ENCODE measurements at places on chromosomes 6 and 20.

DNA sequence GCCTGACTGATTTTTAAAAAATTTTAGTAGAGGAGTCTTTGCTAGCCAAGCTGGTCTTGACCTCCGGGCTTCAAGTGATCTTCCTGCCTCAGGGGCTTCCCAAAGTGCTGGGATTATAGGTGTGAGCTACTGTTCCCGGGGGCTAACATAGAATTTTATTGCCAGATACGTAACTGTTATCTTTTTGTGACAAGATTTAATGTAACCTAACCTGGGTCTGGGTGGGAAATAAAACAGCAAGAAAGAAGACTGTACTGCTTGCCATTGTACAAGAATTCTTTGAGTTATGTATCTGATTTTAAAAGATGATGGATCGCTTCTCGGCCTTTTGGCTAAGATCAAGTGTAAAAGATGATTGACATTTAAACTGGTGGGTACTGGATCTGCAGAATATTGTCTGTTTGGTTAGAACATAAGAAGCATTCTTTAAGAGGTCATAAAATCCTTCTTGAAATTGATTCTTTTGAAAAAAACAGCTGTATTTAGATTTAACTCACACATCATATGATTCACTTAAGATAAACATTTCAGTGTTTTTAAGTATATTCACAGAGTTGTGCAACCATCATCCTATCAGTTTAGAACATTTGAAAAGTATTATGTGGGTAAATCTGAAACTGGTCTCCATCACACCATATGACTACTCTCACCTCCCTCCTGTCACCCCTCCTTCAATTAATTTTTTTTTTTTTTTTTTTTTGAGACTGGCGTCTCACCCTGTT is 21.6 kb downstream of the TPX2 start:
- DNase-seq: no peak

DNA sequence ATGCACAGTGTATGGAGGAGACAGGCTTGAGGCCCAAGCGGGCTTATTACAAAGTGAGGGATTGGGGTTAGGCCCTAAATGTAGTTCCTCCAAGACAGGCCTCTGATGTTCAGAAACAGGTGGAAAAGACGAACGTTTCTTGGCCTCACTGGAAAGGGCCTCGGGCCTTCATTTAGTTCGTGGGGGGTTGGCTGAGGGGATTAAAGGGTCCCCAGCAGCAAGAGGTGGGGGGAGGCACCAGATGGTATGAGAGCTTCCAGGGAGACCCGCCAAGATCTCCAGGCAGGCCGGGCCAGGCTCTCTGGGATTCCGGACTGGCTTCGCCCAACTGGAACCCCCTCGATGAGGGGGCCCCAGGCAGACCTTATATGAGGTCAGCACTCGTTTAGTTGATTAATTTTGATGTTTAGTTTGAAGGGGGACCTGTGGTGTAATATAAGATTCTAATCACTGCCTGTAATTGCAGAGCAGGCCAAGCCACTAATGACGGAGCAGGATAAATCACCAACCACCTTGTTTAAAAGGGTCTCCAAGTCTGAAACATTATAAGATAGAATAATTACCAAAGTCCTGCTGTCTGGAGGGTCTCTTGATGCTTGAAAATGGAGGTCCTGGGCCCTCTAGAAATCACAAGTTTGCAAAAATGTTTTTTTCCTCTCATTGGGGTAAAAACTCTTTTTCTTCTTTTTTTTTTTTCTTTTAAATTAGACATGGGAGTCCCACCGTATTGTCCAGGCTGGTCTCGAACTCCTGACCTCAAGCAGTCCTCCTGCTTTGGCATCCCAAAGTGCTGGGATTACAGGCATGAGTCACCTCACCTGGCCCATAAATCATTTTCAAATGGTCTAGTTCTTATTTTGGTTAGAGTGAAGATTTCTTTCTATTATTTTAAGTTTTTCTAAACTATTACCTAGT is 2.2 kb downstream of the HMGA1 start:
- DNase-seq: no peak

DNA sequence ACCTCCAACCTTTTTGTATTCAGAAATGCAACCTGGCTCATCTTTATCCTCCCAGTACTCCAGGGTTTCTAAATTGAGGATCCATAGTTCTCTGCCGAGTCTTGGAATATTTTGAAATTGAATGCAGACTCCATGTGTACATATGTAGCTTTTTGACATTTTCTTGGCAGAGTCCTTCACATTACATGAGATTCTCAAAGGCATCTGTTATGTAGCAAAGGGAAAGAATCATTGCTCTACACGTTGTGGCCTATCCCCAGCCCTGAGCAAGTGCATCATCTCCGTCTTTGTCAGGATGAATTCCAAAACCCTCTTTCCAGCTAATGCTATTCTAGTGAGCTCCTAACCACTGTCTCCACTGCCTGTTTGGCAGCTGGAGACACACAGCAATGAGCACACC is 742.9 kb downstream of the DHX35 start:
- DNase-seq: no peak

DNA sequence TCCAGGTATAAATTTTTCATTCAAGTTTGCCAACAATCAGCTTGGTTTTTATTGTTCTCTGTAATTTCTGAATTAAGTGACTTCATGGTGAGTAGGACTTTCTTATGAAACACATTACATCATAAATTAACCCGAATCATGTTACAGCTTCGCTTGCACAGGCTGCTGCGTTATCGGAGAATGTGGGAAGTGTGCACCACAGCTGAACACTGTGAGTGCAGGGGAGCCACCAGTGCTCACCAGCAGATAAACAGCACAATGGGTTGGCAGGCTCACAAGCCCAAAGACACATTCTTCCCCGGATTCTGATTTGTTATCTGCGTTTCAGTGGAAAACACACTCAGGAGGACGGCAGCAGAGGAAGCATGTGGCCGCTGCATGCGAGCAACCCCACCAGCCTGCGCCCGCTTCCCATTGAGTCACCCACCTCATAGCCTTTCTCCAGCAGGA is 121.1 kb downstream of the GMDS start:
- no peak for DNase-seq

DNA sequence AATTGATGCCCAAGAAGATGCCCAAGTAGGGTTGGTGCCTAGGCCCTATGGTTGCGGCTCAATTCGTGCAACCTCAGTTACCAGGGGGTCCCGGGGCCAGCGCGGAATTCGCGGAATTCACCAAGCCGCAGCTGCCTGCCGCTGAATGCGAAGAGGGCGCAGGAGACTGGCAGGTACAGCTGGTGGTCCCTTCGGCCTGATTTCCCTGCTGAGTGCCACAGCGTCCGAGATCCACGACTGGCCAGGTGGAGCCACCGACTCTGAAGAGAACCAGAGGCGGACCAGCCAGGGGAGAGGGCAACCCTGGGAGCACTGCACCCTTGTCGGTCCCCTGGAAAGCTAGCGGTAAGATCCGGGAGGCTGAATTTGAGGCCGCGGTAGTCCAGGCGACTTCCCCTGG is 6.8 kb upstream of the TFAP2D start:
- DNase-seq: no peak

GRCh38 chr6:81376745-81377144 is 375.7 kb downstream of the TENT5A start:
- no peak for DNase-seq

- DNase-seq: no peak
Measured at GRCh38 chr6:149334201-149334600, 16.7 kb downstream of the TAB2 start.

DNA sequence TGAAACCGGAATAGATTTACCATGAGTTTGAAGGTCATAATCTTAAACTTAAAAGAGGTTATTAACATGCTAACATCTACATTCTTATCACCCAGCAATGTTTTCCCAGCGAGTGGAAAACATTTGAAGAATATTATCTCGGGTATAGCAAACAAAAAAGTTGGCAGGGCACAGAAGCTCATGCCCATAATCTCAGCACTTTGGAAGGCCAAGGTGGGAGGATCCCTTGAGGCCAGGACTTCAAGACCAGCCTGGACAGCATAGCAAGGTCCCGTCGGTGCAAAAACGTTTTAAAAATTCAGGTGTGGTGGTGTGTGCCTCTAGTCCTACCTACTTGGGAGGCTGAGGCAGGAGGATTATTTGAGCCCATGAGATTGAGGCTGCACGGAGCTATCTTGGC is 213.5 kb downstream of the MANEA start:
- DNase-seq: no peak

- DNase-seq: no peak
Measured at GRCh38 chr6:24940311-24940917, 4.7 kb upstream of the RIPOR2 start.

DNA sequence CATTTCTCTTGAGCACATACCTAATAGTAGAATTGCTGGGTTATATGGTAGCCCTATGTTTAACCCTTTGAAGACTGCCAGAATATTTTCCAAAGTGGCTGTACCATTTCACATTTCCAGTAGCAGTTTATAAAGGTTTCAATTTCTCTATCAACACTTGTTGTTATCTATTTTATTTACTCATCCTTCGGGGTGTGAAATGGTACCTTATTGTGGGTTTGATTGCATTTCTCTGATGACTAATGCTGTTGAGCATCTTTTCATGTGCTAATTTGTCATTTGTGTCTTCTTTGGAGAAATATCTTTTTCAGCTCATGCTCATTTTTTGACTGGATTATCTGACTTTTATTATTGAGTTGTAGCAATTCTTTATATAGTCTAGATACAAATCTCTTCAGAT is 5.4 kb downstream of the ENPP4 start:
- no peak for DNase-seq

DNA sequence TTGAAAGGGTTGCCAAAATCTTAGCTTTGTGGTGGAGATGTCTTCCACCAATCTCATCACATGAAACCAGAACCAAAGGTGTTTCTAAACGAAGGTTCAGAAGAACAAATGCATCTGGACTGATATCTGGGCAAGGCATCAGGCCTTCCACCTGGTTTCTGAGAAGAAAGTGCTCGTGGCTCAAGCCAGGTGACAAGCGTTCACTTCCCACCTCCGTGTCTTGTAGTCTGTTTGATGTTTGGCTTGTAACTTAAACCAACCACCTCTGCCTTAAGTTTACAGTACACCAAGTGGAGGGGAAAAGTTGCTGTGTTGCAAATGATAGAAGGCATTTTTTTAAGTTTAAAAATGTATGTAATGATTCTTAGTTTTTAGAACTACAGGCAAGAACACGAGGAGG is 66.9 kb upstream of the MAP3K7 start:
- DNase-seq: no peak

GRCh38 chr20:7579888-7580287 is 360.4 kb downstream of the HAO1 start:
- DNase-seq: no peak

All from ascending aorta (tissue), 2 donors.